ENCODE measurements at places on chromosomes 3 and 15.

DNA sequence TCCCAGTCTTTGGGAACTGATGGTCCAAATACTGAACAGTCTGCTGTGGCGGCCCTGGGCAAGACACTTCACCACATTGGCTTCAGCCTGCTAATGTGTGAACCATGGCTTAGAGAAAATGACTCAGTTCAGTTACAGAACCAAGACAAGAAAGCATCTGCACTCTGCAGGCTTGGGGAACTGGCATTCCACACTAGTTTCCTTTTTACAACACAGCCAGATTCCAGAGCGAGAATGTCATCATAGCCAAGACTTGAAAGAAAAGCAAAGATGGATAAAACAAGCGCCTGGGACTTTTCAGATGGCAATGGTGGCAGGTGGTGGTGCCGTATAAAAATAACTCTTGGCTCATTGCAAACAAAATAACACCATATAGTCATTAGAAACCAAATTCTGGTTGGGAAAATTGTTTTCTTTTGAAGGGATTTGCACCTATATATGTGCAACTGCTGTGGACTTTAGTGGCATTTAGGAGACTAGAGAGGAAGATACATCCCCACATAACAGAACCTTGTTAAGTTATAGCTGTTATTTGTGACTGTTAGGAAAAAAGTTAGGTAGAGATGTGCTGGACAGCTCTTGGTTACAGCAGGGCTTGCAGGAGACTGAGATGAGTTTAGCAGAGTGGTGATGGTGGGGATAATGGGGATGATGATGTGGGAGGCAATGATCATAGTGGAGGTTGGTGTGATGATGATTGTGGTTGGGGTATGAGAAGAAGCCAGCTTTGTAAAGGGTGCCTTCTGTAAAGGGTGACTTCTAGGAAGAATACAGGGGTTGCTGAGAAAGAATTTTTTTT is 273.6 kb downstream of the THRB start:
- peak; percentile 32 for DNase-seq

DNA sequence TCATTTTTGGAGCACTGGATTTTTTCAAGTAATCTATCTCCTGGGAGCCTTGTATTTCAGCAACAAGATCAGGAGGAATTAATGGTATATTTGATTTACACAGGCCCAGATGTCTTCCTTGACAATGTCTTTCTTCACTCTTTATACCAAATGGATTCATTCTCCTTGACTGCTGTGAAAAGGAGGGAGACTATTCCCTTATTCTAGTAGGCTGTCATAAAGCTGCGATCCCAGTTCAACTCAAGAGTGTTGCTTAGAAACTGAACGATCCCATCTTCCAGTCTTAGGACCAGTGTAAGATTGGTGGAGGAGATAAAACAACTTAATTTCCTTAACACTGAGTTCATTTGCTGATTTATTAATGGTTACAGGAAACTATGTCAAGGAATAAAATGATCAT is 119.4 kb upstream of the ROBO1 start:
- DNase-seq: no peak

DNA sequence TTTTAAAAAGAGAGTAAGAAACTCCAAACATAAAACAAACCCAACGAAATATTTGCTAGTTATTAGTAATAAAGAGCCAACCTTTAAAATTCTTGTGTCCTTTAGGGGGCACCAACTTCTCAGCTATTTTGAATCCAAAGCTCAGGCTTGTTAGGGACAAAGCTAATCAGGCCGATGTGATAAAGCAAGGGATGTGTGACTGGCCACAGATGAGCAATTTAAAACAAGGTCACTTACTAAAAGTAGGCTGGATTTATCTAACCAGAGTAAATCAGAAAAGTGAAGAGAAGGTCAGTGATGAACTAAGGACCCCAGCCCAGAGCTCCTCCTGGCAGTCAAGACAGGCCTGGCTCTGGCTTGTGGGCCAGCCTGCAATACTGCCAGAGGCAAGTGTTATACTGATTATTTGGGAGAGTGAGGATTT is 108.5 kb downstream of the CYP19A1 start:
- DNase-seq: peak; percentile 43

DNA sequence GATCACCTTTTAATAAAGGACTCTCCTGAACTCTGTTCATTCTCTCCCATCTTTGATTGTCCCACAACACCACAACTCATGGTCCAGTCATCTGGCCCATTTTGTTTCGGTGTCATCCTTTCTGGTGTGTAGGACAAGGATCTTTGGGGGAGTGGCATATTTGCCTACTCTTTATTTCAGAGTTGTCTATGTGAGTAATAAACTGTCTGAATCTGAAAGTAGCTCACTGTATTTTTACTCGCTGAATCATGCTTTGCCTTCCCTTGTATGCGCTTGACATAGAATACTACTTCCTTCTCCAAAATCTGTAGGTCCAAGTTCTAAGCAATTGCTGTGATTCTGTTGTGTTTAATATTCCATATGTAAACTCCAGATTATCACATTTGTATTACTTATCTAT is 29.9 kb upstream of the NOX5 start:
- no peak for DNase-seq

DNA sequence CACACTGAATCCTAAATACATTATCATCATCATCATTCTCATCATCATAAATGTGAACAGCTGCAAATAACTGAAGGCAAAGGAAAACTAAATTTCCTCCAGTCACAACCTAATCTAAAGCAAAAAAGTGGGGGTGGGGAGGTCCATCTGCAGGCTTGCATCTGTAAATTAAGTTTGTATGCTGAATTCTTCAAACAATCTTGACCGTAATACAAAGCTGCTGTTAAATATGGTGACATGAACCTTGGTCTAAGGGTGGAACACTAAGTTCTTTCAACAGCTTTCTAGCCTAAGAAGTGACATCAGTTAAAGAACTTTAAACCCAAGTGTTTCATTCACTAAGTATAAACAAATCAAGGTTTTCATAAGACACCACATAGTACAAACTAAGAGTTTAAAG is 4.3 kb downstream of the LRRFIP2 start:
- DNase-seq: no peak

- no peak for DNase-seq
Measured at GRCh38 chr3:44974416-44974815, 1.6 kb downstream of the ZDHHC3 start.

- DNase-seq: no peak
Measured at GRCh38 chr3:62496503-62496902, 123.2 kb upstream of the FEZF2 start.

- no peak for DNase-seq
Measured at GRCh38 chr3:143002727-143003126, 1.4 kb downstream of the U2SURP start.

DNA sequence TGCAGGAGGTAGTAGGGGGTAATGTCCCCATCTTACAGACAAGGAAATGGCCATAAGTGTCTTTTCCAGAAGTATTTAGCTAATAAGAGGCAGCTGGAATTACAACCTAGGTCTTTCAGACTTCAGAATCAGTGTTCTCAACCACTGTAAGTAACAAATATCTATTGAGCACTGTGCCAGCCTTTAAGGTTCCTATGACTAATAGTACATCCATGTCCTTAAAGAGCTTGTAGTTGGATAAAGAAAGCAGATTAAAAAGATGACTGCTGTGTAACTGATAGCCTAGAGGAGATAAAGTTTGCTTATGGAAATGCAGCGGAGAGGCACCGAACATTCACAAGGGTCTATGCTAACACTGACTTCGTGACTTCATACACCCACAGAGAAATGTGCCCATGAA is 136.0 kb downstream of the KCNMB2 start:
- DNase-seq: no peak

GRCh38 chr15:69150336-69150735 is 10.1 kb upstream of the GLCE start:
- DNase-seq: no peak
